ENCODE measurements at places on chromosomes 6 and 20.

GRCh38 chr20:35065181-35065580 is 27.4 kb downstream of the TRPC4AP start:
- no peak for DNase-seq

DNA sequence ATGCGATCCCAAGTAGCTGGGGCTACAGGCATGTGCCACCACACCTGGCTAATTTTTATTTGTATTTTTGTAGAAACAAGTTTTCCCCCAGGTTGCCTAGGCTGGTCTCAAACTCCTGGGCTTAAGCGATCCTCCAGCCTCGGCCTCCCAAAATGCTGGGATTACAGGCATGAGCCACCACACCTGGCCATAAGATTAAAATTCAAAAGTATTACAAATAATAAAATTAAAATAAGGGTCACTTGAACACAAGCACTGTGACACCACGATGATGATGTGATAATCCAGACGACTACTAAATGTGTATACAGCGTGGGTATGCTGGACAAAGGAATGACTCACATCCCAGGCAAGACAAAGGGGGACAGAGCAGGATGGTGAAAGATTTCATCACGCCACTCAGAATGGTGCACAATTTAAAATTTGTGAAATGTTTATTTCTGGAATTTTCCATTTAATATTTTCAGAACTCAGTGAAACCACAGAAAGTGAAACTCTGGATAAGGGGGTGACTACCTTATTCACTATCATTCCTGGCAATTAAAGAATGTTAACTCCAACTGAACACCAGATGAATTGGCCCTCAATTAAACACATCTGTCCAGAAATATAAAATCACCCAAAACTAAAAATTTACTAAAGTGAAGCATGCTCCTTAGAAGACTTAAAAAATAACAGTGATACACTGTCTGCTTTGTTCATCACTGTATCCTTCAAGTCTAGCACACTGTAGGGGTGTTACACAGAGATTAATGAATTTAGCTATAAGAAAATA is 13.1 kb downstream of the B4GALT5 start:
- DNase-seq, result no peak

- DNase-seq, result no peak
Measured at GRCh38 chr6:98295515-98296175, 538.7 kb upstream of the POU3F2 start.

DNA sequence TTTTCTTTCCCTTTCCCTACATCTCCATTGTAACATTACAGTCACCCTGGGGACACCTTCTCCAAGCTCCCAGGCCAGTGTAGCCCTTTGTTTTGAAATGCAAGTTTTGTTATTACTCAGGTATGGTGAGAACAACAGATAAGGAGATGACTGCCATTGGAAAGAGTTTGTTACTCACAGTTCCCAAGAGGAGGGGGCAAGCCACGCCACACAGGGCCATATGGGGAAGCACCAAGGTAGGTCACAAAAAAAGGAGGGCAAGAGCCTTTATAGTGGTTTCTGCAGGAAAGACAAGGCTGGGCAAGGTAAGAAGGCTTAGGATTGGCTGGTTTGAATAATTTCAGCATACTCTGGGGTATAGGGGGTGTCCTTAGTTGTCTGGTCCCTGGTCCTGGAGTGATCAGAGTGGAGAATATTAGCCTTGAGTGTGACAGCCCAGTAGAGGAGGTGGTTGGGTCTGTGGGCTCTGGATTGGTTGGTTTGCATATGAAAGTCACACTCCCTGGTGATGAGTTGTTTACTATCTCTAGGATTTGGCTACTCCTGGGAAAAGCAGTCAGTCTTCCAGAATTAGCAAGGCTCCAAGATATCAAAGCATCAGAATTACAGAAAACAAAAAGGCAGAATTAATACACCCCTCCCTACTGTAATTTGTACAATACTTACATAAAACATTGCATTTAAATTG is 33.1 kb upstream of the SMLR1 start:
- DNase-seq, result no peak

DNA sequence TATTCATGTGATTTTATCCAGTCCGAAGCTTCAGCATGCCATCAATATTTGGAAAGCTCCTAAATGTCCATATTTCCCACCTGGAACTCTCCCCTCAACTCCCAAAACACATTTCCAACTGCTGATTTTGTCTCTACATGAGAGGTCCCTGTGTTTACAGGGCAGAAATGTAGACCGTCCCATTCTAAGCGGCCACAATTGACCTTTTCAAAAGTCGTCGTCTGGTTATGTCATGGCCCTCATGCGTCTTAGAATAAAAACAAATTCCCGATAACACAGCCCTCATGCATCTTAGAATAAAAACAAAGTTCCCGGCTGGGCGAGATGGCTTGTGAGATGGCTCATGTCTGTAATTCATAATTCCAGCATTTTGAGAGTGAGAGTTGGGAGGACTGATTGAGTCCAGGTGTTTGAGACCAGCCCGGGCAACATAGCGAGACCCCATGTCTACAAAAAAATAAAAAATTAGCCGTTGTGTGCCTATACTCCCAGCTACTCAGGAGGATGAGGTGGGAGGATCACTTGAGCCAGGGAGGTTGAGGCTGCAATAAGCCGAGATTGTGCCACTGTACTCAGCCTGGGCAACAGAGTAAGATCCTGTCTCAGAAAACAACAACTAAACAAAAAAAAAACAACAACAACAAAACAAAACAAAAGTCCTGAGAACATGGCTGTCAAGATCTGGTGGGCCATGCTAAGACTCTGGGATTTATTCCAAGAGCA is 6.4 kb upstream of the ZNF217 start:
- DNase-seq, result no peak

GRCh38 chr6:77633993-77634715 is 18.7 kb upstream of the MEI4 start:
- DNase-seq, result no peak

GRCh38 chr6:126963077-126963809 is 155.2 kb upstream of the RSPO3 start:
- DNase-seq, result no peak

DNA sequence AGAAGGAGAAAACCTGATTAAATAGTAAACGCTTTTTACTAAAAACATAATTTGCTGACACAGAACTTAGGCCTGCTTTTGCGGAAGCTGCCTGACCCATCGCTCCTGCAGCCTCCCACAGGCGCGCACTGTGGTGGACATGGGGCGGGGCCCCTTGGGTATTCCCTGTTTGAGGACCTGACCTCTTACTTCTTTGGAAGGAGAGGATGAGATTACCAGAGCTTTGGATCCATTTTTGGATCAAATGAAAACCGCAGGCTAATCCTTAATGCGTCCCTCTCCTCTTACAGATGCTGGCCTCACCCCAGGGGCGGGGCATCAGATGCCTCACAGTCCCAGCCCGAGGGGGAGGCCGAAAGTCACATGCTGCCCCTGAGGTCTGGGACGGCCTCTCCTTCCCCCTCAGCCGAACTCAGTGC is 151.0 kb downstream of the SCML4 start:
- DNase-seq, result no peak

DNA sequence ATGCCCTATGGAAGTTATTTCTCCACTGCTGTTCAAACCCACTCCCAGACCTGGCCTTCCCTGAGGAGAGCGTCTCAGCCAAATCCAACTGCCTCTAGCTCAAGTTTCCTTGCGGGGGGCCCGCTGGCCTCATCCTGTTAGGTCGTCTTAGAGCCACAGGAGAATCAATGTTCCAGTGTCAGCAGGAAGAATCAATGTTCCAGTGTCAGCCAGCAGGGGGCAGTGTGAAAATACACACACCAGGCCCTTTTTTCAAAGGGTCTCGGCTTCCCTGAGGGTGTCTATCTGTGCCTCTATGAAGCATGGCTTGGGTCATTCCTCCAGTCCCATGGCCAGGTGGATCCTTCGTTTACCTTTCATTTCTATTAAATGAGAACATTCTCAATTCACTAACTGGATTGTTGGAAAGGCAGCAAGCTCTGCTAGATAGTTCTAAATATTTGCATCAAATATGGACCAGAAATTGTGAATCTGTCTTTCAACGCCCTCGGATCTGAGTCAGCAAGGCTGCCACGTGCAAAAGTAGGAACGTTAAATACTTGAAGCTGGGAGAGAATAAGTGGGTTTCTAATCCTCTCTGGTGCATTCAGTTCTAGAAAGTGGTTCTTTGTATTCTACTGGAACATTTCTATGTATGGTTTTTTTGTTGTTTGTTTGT is 19.2 kb downstream of the PRND start:
- peak; percentile 45 for DNase-seq

DNA sequence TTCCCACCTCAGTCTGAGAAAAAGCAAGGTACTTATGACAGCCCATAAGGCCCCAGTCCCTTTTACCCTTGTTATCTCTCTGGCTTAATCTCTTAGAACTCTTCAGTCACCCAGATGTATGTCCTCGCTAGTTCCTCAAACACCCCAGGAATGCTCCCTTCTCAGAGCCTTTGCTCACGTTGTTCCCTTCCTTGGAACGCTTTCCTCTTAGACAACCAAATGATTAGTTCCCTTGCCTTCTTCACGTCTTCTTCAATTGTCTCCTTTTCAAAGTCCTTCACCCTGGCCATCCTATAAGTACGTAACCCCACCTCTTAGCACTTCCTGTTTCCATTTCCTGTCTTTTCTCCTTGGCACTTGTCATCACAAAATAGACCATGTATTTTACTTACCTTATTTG is 1.1 kb upstream of the APOBEC2 start:
- DNase-seq, result no peak

- no peak for DNase-seq
Measured at GRCh38 chr6:168359794-168360193, 40.2 kb upstream of the DACT2 start.

- DNase-seq, result no peak
Measured at GRCh38 chr6:31651602-31652191, 764 bp downstream of the BAG6 start.

All from activated CD4-positive, alpha-beta T cell treated with anti-CD3 and anti-CD28 coated beads for 1 hour (primary cell).